ENCODE measurements at places on chromosomes 11 and 22. TPM values are rescaled to one million over a fixed set of nuclear protein-coding genes. Genes with fewer than 3 reads are reported as not detected.

GRCh38 chr11:32448232-32448631, 12.9 kb upstream of the WT1 start:
- no peak overlapping the region for H3K27ac ChIP-seq
- H3K36me3 ChIP-seq, result no peaks in the 10 kb centered on the region
- DNase-seq, result no peak
- no peak overlapping the region for H3K4me3 ChIP-seq
- peaks cover 21% of the 10 kb centered on the region for H3K27me3 ChIP-seq

DNA sequence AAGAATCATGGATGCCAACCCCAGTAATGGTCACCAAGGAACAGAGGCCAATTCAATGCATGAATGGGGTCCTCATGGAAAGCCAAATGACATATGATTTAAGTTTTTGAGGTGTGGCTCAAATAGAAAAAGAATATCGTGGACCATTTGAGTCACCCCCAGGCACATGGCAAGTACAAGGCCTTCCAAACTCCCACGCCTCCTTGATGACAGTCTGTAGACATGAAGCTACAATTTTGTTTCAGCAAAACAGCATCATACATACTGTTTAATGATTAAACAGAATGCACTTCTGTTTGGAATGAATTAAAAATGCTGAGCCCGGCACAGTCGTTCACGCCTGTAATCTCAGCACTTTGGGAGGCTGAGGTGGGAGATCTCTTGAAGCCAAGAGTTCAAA, 7.4 kb downstream of the FADD start:
- H3K27ac ChIP-seq, result no peak overlapping the region
- no peaks in the 10 kb centered on the region for H3K27me3 ChIP-seq
- H3K4me1 ChIP-seq, result peaks cover 16% of the 10 kb centered on the region
- H3K4me3 ChIP-seq, result no peak overlapping the region

DNA sequence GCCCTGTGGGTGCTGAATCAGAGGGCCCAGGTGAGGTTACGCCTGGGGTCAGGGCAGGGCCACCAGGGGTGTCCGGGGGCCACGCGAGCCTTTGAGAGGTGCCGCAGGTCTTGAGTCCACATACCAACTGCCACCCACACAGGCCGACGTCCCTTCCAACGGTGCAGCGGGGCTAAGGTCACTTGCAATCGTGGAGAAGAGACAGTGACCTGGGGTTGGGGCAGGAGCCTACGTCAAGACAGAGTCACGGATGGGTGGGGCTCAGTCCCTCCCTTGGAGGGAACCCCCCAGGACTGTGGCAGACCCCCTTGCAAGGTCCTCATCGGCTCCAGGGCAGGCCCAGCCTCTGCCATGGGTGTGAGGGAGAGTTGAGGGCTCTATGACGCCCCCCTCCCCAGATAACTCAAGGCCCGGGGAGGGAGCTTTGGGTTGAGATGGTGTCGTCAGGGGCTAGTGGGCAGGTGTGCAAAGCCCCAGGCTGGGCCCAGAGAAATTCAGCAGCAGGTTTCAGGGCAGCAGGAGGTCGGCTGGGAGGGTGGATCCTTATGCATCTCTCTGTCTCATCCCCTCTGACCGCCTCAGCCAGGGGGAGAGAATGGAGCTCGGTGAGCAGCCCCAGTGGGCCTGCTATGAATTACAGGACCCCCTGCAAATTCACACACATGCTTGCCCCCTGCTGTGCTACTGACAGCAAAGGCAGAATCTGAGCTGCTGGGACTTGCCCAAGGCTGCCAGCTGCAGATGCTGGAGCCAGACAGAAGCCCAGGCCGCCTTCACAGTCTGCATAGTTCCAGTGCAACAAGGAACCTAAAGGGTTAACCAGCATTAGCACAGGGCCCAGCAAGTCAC, 60.0 kb downstream of the MYEOV start:
- no peak for DNase-seq
- no peaks in the 10 kb centered on the region for H3K27me3 ChIP-seq
- H3K27ac ChIP-seq, result no peak overlapping the region
- H3K4me1 ChIP-seq, result peaks cover 7% of the 10 kb centered on the region

GRCh38 chr11:3055891-3056290, 1.3 kb downstream of the CARS1 start:
- H3K36me3 ChIP-seq, result peaks cover 10% of the 10 kb centered on the region
- peaks cover 26% of the 10 kb centered on the region for H3K4me1 ChIP-seq
- H3K4me3 ChIP-seq, result peak overlapping the region; percentile 82
- no peaks in the 10 kb centered on the region for H3K27me3 ChIP-seq

GRCh38 chr22:49240016-49240380, 587.7 kb downstream of the BRD1 start:
- H3K27ac ChIP-seq, result no peak overlapping the region
- H3K36me3 ChIP-seq, result no peaks in the 10 kb centered on the region
- no peaks in the 10 kb centered on the region for H3K4me1 ChIP-seq
- H3K4me3 ChIP-seq, result no peak overlapping the region
- no peak for DNase-seq

- H3K4me3 ChIP-seq, result no peak overlapping the region
- H3K4me1 ChIP-seq, result peaks cover 35% of the 10 kb centered on the region
- no peak for DNase-seq
- no peaks in the 10 kb centered on the region for H3K36me3 ChIP-seq
- H3K27ac ChIP-seq, result no peak overlapping the region
- H3K27me3 ChIP-seq, result peaks cover 93% of the 10 kb centered on the region
Observed at GRCh38 chr11:43578346-43579170, 102.0 kb upstream of the HSD17B12 start.

GRCh38 chr11:130886704-130887103, 29.6 kb downstream of the SNX19 start:
- peaks cover 12% of the 10 kb centered on the region for H3K4me1 ChIP-seq
- no peak overlapping the region for H3K4me3 ChIP-seq
- no peaks in the 10 kb centered on the region for H3K27me3 ChIP-seq
- H3K27ac ChIP-seq, result no peak overlapping the region
- DNase-seq, result no peak
- H3K36me3 ChIP-seq, result peaks cover 38% of the 10 kb centered on the region

- H3K4me1 ChIP-seq, result peaks cover 73% of the 10 kb centered on the region
- H3K4me3 ChIP-seq, result peak overlapping the region; percentile 51
- DNase-seq, result no peak
- no peaks in the 10 kb centered on the region for H3K27me3 ChIP-seq
- peak overlapping the region; percentile 98 for H3K27ac ChIP-seq
Observed at GRCh38 chr22:30159561-30160353, 79.5 kb downstream of the HORMAD2 start.

- no peaks in the 10 kb centered on the region for H3K36me3 ChIP-seq
- no peak for DNase-seq
- no peaks in the 10 kb centered on the region for H3K27me3 ChIP-seq
- no peak overlapping the region for H3K4me3 ChIP-seq
- no peak overlapping the region for H3K27ac ChIP-seq
Observed at GRCh38 chr22:39894554-39895092, 1.1 kb upstream of the ENTHD1 start.

GRCh38 chr11:57131080-57131790, 50.5 kb upstream of the LRRC55 start:
- no peaks in the 10 kb centered on the region for H3K36me3 ChIP-seq
- no peak overlapping the region for H3K27ac ChIP-seq
- H3K27me3 ChIP-seq, result no peaks in the 10 kb centered on the region
- no peak for DNase-seq
- no peaks in the 10 kb centered on the region for H3K4me1 ChIP-seq
- no peak overlapping the region for H3K4me3 ChIP-seq

GRCh38 chr11:81397316-81397715, 1336.3 kb downstream of the FAM181B start:
- H3K27ac ChIP-seq, result no peak overlapping the region
- H3K4me3 ChIP-seq, result no peak overlapping the region
- DNase-seq, result no peak
- no peaks in the 10 kb centered on the region for H3K36me3 ChIP-seq
- no peaks in the 10 kb centered on the region for H3K4me1 ChIP-seq

- H3K4me3 ChIP-seq, result no peak overlapping the region
- H3K4me1 ChIP-seq, result no peaks in the 10 kb centered on the region
- no peaks in the 10 kb centered on the region for H3K36me3 ChIP-seq
- H3K27me3 ChIP-seq, result no peaks in the 10 kb centered on the region
Observed at GRCh38 chr11:19933132-19933735, 220.6 kb downstream of the NAV2 start.

GRCh38 chr22:24440270-24440717, 12.9 kb downstream of the ADORA2A start:
- H3K4me1 ChIP-seq, result peaks cover 54% of the 10 kb centered on the region
- no peak overlapping the region for H3K27ac ChIP-seq

- H3K27me3 ChIP-seq, result peaks cover 3% of the 10 kb centered on the region
- H3K4me3 ChIP-seq, result no peak overlapping the region
- H3K36me3 ChIP-seq, result no peaks in the 10 kb centered on the region
- H3K27ac ChIP-seq, result no peak overlapping the region
- no peak for DNase-seq
Observed at GRCh38 chr22:24834845-24835570, 29.0 kb downstream of the SGSM1 start.

GRCh38 chr11:93116641-93117441, 81.0 kb downstream of the SLC36A4 start:
- H3K4me1 ChIP-seq, result no peaks in the 10 kb centered on the region
- DNase-seq, result no peak

GRCh38 chr11:97107604-97108003, 717.8 kb downstream of the JRKL start:
- no peaks in the 10 kb centered on the region for H3K27me3 ChIP-seq
- H3K4me3 ChIP-seq, result no peak overlapping the region
- no peaks in the 10 kb centered on the region for H3K4me1 ChIP-seq
- DNase-seq, result no peak
- no peaks in the 10 kb centered on the region for H3K36me3 ChIP-seq
- H3K27ac ChIP-seq, result no peak overlapping the region

- H3K4me3 ChIP-seq, result no peak overlapping the region
- peaks cover 51% of the 10 kb centered on the region for H3K27me3 ChIP-seq
- no peak overlapping the region for H3K27ac ChIP-seq
- no peak for DNase-seq
Observed at GRCh38 chr11:111299101-111300026, 1.0 kb downstream of the POU2AF3 start.

DNA sequence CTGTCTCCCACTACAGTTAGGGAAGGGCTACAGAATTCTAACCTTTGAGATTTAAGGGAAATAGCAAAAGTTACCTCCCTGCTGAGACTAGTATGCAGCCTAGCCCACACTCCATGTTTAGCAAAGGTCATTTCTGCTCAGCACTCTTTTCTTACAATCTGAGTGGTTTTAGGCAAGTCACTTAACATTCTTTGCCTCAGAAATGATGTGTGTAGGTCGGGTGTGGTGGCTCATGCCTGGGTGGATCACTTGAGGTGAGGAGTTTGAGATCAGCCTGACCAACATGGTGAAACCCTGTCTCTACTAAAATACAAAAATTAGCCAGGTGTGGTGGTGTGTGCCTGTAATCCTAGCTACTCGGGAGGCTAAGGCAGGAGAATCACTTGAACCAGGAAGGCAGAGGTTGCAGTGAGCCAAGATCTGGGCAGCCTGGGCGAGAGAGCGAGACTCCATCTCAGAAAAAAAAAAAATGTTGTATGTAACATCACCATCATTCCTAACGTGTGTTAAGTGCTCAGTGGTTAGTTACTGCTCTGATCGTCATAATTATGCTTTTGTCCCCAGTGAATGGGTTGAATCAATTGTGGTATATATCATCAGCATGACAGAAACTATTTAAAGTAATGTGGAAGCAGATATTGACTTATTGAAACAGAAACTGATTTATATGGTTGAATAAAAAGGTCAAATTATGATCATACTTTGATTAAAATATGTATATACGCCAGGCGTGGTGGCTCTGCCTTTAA, 55.0 kb downstream of the COPB1 start:
- no peak overlapping the region for H3K27ac ChIP-seq
- DNase-seq, result no peak
- H3K36me3 ChIP-seq, result no peaks in the 10 kb centered on the region
- no peaks in the 10 kb centered on the region for H3K27me3 ChIP-seq

DNA sequence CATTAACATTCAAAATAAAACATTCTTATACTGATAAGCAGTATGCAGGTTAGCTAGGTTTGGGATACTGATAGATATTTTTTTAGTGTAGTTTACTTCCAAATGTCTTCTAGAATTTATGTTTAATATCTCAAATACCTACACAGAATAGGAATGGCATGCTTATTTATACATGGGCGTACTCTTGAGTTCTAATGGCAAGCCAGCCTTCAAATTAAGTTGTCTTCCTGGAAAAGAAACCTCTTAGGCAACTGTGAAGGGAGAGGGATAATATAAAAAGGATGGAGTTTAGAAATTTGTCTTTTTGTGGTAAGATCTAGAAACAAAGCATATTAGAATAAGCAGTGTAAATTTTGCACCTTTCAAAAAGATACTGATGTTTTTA, 65.4 kb downstream of the MTMR3 start:
- DNase-seq, result no peak
- H3K27me3 ChIP-seq, result peaks cover 1% of the 10 kb centered on the region
- peaks cover 17% of the 10 kb centered on the region for H3K4me1 ChIP-seq
- no peak overlapping the region for H3K27ac ChIP-seq
- H3K36me3 ChIP-seq, result no peaks in the 10 kb centered on the region
- H3K4me3 ChIP-seq, result no peak overlapping the region

DNA sequence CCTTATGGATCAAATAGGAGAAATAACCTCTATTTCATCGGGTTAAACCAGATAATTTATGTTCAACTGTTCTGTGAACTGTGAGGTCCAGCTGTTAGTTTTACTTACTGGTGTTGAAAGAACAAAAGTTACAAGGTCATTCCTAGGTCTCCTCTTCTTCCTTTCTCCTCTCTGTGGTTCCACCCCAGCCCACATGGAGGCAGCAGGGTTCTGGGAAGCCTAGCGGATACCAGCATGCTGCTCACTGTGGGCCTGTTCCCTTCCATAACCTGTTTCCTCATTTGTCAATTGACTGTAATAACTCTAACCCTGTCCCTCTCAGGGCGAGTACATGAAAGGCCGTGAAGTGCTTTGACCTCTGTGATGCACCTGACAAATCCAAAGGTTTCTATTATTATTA, 27.8 kb downstream of the RELT start:
- no peak overlapping the region for H3K27ac ChIP-seq
- H3K27me3 ChIP-seq, result no peaks in the 10 kb centered on the region
- no peak for DNase-seq
- H3K4me3 ChIP-seq, result no peak overlapping the region

DNA sequence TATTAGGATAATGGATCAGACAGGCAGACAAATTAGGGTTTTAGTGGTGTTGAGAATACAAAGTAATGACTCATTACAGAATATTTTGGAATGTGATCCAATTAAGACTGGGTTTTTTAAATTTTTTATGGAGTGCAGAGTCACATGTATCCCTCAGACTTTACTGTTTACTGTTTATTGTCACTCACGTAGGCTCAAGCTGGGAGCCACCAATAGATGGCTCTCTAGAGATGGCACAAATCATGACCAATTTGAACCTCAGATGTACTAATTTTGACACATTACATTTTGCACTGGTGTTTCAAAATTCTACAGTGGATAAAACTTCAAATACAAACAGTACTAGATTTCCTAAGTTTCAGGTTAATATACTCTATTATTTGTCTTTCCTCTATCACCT, 53.6 kb upstream of the ANO3 start:
- DNase-seq, result no peak
- H3K4me3 ChIP-seq, result no peak overlapping the region
- H3K27me3 ChIP-seq, result no peaks in the 10 kb centered on the region
- H3K4me1 ChIP-seq, result peaks cover 2% of the 10 kb centered on the region
- no peaks in the 10 kb centered on the region for H3K36me3 ChIP-seq

The SEPTIN5 gene
- 0.71 TPM for total RNA-seq

The GSTT2B gene
- total RNA-seq, result 0.66 TPM

The THYN1 gene
- total RNA-seq, result 55.6 TPM

The AQP11 gene
- 0.52 TPM for total RNA-seq

The OR8A1 gene
- total RNA-seq, result not detected

The LSP1 gene
- 449 TPM for total RNA-seq

The MMP12 gene
- not detected for total RNA-seq

The PNPLA3 gene
- 1.7 TPM for total RNA-seq

The SLC22A25 gene
- total RNA-seq, result not detected

The MMP8 gene
- total RNA-seq, result not detected

The AASDHPPT gene
- total RNA-seq, result 42.5 TPM

The GVQW3 gene
- 4.3 TPM for total RNA-seq
